ENCODE measurements at places on chromosomes 5 and 9. TPM values are rescaled to one million over a fixed set of nuclear protein-coding genes. Genes with fewer than 3 reads are reported as not detected.

Gene SLC25A2
- total RNA-seq: not detected

Gene PCDHGB6
- total RNA-seq: 0.09 TPM

Gene SLC6A7
- total RNA-seq: not detected

Gene PCDHGA3
- total RNA-seq: not detected

Gene TMEM215
- total RNA-seq: not detected

Gene ANKRD18A
- total RNA-seq: 4.9 TPM

Gene PHF2
- 18.5 TPM for total RNA-seq

Gene LEAP2
- total RNA-seq: 0.56 TPM

Gene VCAN
- total RNA-seq: 14.9 TPM

Gene FOXI1
- not detected for total RNA-seq

Gene C5orf58
- total RNA-seq: not detected

Gene PCDHAC1
- total RNA-seq: 1.9 TPM

Gene NPR2
- 4.6 TPM for total RNA-seq

Gene NRARP
- total RNA-seq: 3.9 TPM

Gene CCNB1
- 249 TPM for total RNA-seq

Gene RAPGEF6
- total RNA-seq: 8.2 TPM

Gene MAST4
- total RNA-seq: 1.8 TPM

Gene CCL21
- not detected for total RNA-seq

Gene SLC1A1
- 1.7 TPM for total RNA-seq

Gene TBC1D13
- 19.8 TPM for total RNA-seq

Gene SPATA31A3
- total RNA-seq: not detected

Gene SIL1
- total RNA-seq: 24.3 TPM

Gene ETF1
- total RNA-seq: 120 TPM

Gene LIX1
- not detected for total RNA-seq

Gene KCNN2
- total RNA-seq: 0.16 TPM

Gene PCDHB9
- 0.03 TPM for total RNA-seq
